CD8-positive, alpha-beta T cell (primary cell): ENCODE measurements at places on chromosomes 6 and 20. TPM values are rescaled to one million over a fixed set of nuclear protein-coding genes. Genes with fewer than 3 reads are reported as not detected.

- DNase-seq: no peak
These were observed 26.6 kb downstream of the PYGB start for GRCh38 chr20:25274481-25274880.

DNA sequence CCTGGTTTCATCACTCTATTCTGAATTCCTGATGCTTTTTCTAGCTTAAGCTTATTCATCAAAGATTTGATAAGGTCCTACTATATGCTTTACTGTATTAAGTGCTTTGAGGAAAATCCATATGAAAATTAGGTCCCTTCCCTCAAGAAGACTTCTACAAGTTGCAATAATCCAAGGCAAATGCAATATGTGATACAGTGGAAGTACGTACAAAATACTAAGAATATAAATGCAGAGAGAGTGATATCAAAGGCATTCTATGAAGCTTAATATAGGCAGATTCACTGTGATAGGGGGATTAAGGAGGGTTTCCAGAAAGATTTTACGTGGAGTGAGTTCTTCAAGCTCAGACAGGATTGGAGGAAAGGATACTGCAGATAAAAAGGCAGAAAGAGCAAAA lies 142.1 kb downstream of the C6orf118 start:
- no peak for DNase-seq

- DNase-seq: no peak
These were observed 83.2 kb downstream of the DLL1 start for GRCh38 chr6:170207586-170208181.

GRCh38 chr6:157538168-157538567 lies 157.2 kb downstream of the ZDHHC14 start:
- no peak for DNase-seq

DNA sequence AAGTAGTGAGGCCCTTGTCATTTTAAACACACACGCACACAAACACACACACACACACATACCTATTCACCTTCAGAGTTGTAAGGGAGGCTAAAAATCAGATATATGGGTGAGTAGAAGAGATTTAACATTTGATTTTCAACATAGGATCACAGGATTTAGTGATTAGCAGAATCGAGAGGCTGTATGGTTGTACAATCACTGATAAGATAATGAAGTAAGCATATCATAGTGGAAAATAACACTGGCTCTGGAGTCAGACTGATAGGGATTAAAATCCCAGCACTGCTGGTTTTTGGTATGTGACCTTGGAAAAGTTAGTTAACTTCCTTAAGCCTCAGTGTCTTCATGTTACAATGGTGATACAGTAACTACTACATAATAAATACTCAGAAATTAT lies 40.8 kb downstream of the RNF217 start:
- no peak for DNase-seq

GRCh38 chr6:28585335-28585734 lies 59.7 kb downstream of the GPX5 start:
- DNase-seq: no peak

GRCh38 chr6:75020376-75020775 lies 185.5 kb downstream of the COL12A1 start:
- DNase-seq: no peak

GRCh38 chr6:26202201-26202611 lies 115.0 kb downstream of the HFE start:
- DNase-seq: no peak

DNA sequence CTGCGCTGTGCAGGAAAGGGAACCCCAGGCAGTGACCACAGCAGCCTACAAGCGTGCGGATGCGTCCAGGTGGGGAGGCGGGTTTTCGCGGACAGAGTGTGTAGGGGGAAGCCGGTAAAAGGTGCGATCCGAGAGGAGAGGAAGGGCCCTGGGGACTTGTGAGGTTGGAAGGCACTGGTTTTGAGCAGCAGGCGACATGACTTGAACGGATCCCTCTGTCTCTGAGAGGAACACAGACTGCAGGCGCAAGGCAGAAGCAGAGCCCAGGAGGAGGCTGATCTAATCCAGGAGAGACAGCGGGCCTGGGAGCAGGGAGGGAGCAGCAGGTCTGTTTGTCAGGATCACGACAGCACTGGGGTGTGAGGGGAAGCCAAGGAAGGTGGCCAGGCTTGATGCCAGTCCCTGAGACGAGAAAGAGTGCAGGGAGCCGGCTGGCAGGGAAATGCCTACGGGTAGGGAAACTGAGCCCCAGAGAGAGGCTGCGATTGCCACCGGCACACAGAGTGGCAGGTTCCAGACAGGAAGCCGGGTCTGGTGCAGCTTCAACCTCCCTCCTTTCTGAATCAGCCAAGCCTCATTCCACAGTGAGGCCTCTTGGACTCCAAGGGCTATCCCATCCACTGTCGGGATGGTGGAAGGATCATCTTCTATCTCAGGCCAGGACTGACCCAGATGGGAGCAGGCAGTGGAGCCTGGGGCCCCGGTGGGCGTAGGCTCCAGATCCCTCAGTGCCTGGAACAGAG lies 57.1 kb downstream of the HNF4A start:
- no peak for DNase-seq

DNA sequence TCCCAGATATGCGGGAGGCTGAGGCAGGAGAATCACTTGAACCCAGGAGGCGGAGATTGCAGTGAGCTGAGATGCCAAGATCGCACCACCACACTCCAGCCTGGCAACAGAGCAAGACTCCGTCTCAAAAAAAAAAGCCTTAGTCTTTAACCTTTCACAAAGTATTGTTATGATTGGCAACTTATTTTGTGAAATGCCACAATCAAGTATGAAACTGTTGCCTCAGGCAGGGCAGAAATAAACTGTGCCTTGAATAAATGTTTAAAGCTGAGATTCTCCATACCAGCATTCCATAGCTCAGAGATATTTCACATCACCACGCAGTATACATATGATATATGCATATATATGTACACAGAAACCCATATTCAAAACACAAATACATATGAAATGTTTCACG lies 120.1 kb upstream of the CCDC28A start:
- no peak for DNase-seq

DNA sequence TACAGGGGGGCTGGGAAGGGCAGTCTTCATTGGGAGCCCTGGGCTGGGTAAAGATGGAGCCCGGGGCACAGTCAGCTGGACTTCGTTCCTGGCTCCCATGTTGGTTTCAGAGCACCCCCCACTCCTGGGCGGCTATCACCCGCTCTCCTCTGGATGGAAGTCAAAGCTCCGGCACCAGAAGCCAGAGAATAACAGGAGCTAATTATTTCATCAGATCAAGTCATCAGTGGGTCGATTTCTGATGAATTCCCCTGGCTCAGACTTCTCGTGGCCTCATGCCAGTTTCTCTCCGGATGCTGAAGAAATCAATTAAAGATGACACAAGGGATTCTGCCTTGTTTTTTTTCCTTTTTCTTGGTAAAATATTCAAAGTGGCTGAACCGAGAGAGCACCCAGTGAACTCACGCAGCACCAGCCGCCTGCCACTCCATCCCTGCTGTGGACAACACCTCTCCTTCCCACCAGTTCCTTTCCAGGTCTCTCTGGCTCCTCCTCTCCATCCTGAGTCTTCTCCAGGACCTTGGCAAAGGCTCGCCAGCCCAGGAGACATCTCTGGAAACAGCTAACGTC lies 22.5 kb downstream of the SULF2 start:
- DNase-seq: no peak

DNA sequence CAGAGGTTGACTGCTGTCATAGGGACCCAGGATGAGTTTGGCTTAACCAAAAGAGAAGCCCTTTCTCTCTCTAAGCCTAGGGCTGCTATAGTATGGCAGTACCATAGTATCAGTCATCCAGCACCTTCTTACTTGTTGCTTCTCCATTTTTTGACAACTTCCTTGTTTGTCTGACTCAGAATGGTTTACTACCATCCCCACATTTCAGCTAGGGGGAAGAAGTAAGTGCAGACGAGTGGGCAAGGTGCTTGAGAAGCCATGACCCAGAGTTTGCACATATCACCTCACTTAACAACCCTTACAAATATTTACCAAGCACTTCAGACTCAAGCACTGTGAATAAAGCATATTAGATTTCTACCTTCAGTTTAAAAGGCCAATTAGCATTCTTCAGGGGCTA lies 289.9 kb upstream of the TSHZ2 start:
- DNase-seq: no peak

DNA sequence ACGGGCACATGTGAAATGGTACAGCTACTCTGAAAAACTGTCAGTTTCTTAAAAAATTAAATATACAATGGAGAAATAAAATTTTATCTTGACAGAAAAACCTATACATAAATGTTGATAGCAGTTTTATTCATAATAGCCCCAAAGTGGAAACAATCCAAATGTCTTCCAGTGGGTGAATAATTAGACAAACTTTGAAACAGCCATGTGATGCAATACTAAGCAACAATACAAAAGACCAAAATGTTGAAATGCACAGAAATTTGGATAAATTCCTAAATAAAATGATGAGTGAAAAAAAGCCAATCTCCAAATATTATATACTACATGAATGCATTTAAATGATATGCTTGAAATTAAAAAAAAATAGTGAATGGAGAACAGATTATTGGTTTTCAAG lies 523.1 kb downstream of the HTR1B start:
- no peak for DNase-seq

DNA sequence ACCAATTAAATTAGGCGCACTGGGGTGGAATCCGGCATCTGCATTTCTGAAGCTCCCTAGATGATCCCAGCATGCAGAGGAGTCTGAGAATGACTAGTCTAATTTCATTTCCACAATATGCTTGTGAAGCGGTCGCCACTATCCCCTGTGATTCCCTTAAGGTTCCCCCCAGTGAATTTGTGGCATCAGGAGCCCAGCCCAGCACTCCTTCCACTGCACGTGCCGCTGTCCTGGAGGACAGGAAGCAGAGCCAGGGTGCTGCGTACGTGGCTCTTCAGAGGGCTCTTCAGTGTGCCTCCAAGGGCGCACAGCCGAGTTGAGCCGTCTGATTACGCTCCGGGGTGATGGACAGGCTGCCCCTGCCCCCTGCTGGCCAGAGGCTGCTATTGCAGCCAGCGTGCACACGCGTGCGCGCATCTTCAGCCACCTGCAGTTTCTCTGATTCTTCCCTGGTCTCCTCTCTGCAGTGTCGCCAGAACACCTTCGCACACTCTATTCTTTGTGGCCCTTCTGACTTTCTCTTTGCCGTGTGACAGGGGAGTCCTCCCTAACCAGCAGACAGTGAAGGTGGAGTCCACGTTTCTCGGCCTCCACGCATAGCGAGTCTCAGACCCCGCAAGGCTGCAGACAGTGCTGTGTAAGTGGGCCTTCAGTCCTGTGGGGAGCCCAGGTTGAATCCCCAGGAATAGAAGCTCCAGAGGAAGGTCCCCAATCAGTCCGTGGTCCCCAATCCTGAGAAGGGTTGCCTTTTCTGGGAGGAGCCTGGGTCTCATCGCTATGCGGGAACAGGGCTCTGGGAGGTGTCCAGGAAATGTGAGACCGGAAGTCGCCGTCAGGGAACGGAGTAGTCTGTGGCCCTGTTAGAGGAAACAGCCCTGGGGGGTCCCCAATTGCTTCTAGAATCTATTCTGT lies 16.5 kb upstream of the NCR2 start:
- DNase-seq: peak; percentile 90

GRCh38 chr6:11727998-11728961 lies 50.3 kb downstream of the ADTRP start:
- no peak for DNase-seq

DNA sequence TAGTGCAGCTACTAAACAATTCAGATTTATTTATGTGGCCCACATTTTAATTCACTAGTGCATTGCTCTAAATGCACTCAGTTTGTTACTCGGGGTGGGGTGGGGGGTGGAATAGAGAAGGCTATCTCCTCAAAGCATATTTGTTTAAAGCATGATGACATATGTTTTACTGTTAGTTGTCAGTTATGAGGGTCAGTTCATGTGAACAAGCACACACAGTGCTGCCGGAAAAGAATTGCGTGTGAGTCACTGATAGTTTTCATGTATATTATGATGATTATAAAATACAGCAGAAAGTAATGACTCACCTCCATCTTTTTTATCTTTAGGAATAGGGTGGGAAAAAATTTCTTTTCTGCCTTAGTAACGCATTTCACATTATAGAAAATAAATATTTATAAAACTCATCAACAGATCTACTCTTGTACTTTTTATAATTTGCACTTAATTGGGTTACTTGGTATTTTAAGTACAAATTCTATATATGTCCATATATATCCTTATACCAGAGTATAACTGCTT lies 42.2 kb upstream of the STXBP5 start:
- no peak for DNase-seq

DNA sequence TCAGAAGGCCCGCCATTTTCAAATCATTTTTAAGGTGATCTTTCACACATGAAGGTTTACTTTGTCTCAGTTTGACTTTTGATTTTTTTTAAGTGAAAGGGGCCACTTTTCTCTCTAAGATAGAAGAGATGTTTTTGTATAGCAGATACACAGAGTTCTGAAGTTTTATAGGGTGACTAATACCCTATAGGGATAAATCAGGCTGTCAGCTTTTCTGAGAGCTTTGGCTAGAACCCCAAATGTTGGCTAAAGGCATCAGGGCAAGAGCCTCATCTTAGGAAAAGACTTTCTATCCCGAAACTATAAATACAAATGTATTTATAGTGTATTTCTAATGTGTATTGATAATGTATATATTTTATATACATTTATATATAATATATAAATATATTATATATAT lies 181.4 kb downstream of the TBX18 start:
- DNase-seq: no peak

Gene NKX2-2
- total RNA-seq: not detected

Gene SNAP25
- total RNA-seq: not detected

Gene EPPIN
- not detected for total RNA-seq

Gene SERPINB1
- total RNA-seq: 48.8 TPM

Gene SCRT2
- not detected for total RNA-seq

Gene PRRT1
- 3.1 TPM for total RNA-seq
